Natural killer cell (primary cell): ENCODE measurements at places on chromosomes 5 and 9. TPM values are rescaled to one million over a fixed set of nuclear protein-coding genes. Genes with fewer than 3 reads are reported as not detected.

GRCh38 chr9:7561527-7562080 lies 238.0 kb downstream of the DMAC1 start:
- H3K27ac ChIP-seq = no peak overlapping the region
- H3K4me3 ChIP-seq = no peak overlapping the region
- no peak for DNase-seq
- H3K27me3 ChIP-seq = no peaks in the 10 kb centered on the region
- no peaks in the 10 kb centered on the region for H3K36me3 ChIP-seq

The PALM2AKAP2 gene
- total RNA-seq = not detected

The PCDHA9 gene
- not detected for total RNA-seq

The DDX4 gene
- not detected for total RNA-seq

DNA sequence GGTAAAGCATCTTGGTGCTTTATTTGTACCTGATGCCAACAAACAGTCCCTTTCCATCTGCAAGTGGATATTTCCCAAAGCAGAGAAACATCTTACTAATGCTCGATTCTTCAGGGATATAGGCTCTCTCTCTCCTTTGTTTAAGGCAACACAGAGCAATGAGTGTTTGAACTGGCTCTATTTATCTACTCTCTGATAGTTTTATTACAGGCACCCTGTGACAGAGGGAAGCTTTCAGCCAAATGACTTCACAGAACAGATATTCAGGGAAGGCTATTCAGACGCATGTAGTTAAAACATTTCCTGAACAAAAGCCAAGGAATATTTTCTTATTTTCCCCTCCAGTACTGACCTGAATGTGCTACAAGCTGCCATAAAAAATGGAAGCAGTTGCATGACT lies 141.8 kb downstream of the YIPF5 start:
- DNase-seq = no peak
- H3K4me3 ChIP-seq = no peak overlapping the region
- no peaks in the 10 kb centered on the region for H3K4me1 ChIP-seq
- no peak overlapping the region for H3K27ac ChIP-seq
- no peaks in the 10 kb centered on the region for H3K36me3 ChIP-seq
- H3K27me3 ChIP-seq = no peaks in the 10 kb centered on the region

DNA sequence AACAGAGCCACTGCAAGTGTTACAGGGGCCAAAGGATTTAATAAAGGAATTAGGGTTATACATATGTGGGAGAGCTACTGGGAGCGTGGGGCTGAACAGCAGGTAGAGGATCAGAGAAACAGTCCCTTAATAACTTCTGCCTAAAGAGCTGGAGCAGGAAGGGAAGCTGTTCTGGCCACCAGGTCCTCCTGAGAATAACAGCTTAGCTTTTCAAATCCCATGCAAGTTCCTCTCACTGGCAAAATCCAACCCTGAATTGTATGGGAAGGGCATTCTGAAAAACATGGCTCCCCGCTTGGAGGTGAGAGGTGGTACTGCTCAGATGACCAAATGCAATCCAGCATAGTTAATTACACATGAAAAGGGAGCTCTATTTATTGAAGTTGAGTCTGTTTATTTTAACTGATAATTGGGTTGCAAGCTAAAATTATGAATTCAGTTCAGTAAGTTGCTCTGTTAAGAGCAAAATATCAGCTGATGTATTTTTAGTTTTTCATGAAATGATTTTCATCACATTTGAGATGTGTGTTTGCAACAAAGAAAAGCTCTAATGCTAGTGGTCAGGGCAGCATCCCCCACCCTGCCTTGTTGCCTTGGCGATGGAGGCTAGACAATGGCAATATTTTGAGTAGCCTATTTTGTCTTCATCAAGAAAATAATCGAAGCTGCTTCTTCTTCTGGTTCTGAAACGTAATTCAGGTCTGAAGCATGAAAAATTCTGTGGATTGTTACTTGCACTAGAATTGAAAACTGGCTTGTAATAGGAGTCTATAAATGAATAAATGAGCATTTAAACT lies 58.4 kb upstream of the SH3GL2 start:
- no peak overlapping the region for H3K4me3 ChIP-seq
- no peak overlapping the region for H3K27ac ChIP-seq
- no peak for DNase-seq
- H3K36me3 ChIP-seq = no peaks in the 10 kb centered on the region

DNA sequence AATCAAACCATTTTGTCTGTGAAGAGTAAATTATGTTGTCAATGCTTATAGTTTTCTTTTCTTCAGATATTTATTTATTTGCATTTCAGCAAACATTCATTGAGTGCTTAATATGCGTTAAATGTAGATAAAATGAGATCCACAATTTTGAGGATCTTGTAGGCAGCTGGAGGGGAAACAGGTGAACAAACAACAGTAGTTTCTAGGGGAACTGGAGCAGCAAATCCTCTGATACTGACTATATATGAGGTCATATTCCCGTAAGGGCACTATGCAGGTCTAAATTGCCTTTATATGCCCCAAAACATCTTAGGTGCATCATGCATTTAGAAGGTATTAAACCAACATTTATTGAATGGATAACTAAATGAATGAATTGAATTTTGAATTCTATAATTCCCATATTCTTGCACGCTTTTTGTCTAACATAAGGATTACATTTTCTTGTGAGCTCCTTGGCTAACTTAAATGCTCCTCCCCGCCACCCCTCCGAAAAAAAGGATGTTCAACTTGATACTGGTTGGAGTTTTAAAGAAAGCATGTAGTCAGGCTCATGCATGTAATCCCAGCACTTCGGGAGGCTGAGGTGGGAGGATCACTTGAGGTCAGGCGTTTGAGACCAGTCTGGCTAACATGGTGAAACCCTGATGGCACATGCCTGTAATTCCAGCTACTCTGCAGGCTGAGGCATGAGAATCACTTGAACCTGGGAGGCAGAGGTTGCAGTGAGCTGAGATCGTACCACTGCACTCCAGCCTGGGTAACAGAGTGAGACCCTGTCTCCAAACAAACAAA lies 299.8 kb downstream of the TMEM38B start:
- no peak overlapping the region for H3K27ac ChIP-seq
- H3K27me3 ChIP-seq = no peaks in the 10 kb centered on the region
- no peaks in the 10 kb centered on the region for H3K36me3 ChIP-seq
- H3K4me3 ChIP-seq = no peak overlapping the region

GRCh38 chr5:92835712-92836111 lies 745.3 kb downstream of the NR2F1-AS1 start:
- no peak overlapping the region for H3K27ac ChIP-seq
- no peak for DNase-seq
- H3K4me3 ChIP-seq = no peak overlapping the region
- no peaks in the 10 kb centered on the region for H3K27me3 ChIP-seq
- no peaks in the 10 kb centered on the region for H3K4me1 ChIP-seq

DNA sequence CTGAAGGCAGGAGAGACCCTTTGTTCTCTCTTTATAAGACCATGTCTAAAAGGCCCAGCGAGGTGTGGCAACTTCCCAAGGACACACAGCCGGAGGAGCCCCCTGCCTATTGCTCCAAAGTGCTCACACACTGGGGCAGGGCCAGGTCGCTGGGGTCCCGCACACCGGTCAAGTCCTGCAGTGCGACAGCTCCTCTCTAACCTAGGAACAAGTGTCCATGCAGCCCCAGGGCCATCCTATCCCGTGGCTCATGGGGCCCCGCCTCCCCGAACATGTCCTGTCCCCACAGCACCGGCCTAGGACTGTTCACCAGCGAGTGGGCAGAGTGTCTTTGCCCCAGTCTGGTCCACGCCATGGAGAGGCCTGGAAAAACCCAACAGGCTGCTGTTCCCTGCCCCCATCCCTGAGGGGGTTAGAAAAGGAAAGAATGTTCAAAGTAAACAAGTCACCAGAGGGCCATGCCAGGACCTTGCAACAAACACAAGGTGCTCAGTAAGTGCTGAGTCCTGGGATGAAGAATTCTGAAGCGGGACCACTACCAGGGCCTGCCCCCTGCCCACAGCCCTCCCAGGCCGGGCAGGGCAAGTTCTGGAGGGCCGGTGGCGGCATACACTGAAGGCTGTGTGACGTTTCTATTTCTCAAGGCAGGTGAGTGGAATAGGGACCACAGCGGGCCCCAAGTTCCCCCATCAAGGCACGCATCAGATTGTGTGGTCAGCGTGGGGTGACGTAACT lies 938 bp downstream of the NINJ1 start:
- peaks cover 50% of the 10 kb centered on the region for H3K4me1 ChIP-seq
- peak overlapping the region; percentile 89 for H3K4me3 ChIP-seq
- H3K27ac ChIP-seq = peak overlapping the region; percentile 89
- peak; percentile 80 for DNase-seq
